ENCODE measurements at places on chromosomes 2 and 18. TPM values are rescaled to one million over a fixed set of nuclear protein-coding genes. Genes with fewer than 3 reads are reported as not detected.
A peak's percentile ranks its signal among the peaks of the same experiment; 100 is the strongest.

Gene ERMN
- total RNA-seq, result 149 TPM

Gene VAPA
- total RNA-seq, result 308 TPM

Gene ACMSD
- total RNA-seq, result not detected

Gene PMAIP1
- total RNA-seq, result 2.0 TPM

Gene MYL12B
- total RNA-seq, result 152 TPM

Gene COL4A4
- total RNA-seq, result 2.0 TPM

Gene GTF3C2
- total RNA-seq, result 48.4 TPM

Gene FN1
- total RNA-seq, result 63.3 TPM

Gene NAB1
- total RNA-seq, result 48.1 TPM

Gene MOB4
- total RNA-seq, result 37.1 TPM

GRCh38 chr2:70411483-70412125 lies 109.7 kb upstream of the FAM136A start:
- DNase-seq, result no peak

DNA sequence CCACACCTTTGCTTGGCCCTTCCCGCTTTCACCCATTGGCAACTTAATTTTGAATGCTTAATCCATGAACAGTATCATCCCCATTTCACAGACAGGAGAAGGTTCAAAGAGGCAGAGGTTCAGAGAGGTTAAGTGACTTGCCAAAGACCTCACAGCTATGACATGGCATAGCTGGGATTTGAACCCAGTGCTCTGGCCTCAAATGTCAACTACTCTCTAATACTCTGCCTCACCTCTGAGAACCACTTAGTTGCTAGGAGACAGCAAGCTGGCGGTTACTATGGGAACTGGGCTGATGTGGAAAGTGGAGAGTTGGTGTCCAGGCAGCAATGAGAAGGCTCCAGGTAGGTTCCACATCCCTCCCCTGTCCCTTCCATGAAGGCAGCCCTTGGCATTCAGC lies 15.8 kb upstream of the PRSS56 start:
- DNase-seq, result no peak

DNA sequence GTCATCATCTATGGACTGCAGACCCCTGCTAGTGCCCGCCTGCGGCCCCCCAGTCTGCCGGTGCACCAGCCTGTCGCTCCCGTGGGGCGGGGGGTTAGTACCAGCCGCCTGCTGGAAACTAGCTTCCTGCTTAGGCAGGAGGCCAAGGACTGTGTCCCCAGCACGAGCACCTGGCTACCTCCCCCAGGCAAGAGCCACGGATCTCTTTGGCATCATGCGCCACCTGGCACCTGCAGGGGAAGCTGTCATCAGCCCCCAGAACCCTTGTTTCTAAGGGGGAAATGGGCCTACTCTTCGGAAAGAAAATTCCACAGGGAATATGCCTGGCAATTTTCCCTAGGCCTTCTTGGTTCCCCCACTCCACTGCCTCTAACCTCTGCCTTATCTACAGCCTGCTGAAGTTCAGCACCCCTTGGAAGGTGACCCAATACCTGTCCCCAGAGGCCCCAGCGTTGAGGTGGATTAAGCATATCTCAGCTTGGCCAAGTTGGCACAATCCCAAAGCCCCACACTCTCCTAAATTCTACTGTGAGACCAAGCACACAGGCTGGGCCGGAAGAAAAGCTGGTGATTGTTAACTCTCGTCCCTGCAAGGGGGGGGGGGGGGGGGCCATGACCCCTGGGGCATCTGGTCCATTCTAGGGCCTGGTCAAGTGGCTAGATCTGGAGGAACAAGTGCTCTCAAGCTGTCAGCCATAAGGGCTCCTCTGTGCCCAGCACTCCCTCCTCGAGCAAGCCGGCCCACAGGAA lies 62.0 kb upstream of the POMC start:
- no peak for DNase-seq

- DNase-seq, result peak; percentile 76
Observed at GRCh38 chr2:113370478-113371091, 66.9 kb upstream of the ZNG1B start.

GRCh38 chr2:100424277-100424875 lies 6.9 kb upstream of the CHST10 start:
- no peak for DNase-seq

GRCh38 chr2:24743924-24744323 lies 49.3 kb downstream of the PTRHD1 start:
- no peak for DNase-seq

- no peak for DNase-seq
Observed at GRCh38 chr2:41432459-41432858, 615.4 kb upstream of the PKDCC start.

- DNase-seq, result no peak
Observed at GRCh38 chr2:155308367-155309009, 610.0 kb downstream of the KCNJ3 start.

- DNase-seq, result no peak
Observed at GRCh38 chr2:54274781-54275242, 18.8 kb upstream of the TSPYL6 start.

- DNase-seq, result no peak
Observed at GRCh38 chr18:8803063-8803795, 97.9 kb downstream of the MTCL1 start.

- DNase-seq, result no peak
Observed at GRCh38 chr2:88658326-88658725, 31.1 kb upstream of the EIF2AK3 start.

DNA sequence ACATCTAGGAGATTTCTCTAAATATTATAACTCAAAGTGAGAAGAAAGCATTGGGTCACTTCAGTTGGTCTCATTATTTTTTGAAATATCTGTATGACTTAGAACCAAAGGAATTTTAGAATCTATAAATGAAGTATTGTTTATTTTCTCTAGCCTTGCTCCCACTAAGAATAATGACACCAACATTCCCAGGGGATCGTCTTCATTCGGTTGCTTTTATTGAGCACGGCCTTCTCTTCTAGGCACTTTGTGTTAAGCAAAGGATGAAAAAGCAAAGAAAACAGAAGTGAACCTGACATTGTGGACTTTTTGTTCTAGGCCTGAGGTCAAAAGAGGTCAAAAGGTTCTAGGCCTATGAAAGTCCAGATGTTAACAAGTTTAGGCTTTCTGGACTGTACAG lies 231.9 kb downstream of the GALR1 start:
- no peak for DNase-seq

DNA sequence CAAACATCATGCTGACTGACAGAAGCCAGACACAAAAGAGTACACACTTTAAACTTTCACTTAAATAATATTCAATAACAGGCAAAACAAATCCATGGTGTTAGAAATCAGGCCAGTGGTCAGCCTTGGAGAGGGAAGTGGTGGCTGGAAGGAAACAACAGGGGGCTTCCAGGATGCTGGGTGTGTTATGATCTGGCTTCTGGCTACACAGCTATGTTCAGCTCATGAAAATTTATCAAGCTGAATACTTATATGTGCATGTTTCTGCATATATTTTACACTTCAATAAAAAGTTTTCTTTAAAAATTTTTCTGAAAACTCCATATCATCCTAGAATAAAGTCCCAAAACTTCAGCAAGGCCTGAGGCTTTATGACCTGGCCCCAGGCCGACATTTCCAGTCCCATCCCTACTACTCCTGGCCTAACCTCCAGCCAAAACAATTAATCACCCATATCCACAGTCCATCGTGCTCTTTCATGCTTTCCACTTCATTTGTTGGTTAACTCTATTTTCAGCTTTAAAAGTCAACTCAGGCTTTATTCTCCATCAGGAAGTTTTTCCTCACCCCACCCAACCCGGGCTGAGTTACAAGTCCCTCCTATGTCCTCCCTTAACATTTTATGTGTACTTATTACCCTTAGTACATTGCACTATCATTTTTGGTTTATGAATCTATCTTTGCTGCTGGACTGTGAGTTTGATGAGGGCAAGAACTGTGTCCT lies 27.9 kb upstream of the SPTBN1 start:
- no peak for DNase-seq

DNA sequence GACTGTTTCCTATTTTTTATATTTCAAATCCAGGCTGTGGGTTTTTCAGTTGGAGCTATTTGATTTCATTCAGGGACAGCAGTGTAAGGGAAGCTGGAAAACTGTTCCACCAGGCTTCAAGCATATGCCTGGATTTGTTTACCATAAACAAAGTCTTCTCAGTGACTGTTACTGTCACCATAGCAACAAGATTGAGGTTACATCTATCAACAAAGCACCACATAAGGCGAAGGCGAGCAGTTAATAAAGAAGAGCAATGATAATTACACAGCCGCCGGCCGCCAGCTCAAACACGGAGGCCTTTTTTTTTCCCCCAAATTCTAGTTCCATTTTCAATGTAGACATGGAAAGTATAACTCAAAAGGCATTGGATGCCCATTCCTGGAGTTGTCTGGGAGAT lies 553.7 kb upstream of the SYT4 start:
- DNase-seq, result no peak

- DNase-seq, result no peak
Observed at GRCh38 chr2:134023854-134024253, 230.0 kb upstream of the MGAT5 start.

- no peak for DNase-seq
Observed at GRCh38 chr2:148593421-148593820, 51.1 kb upstream of the EPC2 start.

DNA sequence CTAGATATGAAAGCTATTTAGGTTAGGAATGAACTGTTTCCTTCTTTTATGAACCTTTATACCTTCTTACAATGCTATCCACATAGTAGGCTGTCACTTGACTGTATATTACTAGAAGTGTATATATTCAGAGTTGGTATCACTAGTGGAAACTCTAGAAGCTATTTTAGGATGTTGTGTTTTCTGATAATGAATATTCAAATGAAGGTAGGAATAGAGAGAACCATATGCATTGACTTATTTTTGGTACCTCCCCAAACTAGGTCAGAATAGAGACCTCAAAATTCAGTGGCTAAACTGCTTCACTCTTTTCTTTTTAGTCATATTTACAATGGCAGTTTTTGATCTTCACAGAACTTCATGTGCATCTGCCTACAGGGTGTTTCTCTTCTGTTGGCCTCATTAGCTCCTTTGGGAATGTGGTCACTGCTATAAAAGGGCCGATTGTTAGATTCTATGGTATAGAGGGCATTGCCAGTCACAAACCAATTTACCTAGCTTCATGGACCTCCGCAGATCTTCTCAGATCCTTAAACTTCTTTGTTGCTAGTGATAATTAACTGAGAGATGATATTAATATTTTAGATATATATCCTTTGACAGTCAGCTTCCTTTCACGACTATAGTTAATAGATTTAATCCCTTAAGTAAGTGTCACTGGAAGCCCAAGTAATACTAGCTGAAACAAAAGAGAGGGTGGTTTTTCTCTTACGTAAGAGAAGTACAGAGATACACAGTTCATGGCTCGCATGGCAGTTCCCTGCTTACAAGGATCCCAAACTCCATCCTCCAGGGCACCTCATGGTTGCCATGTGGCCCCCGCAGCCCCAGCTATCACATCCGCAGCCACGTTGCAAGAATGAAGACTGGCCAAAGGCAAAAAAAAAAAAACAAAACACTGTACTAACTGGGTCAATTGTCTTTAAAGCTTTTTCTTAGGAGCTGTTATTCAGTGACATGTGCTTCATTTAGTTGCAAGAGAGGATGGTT lies 61.0 kb downstream of the TSPYL6 start:
- no peak for DNase-seq

GRCh38 chr2:61538920-61539520 lies 864 bp upstream of the XPO1 start:
- DNase-seq, result no peak

DNA sequence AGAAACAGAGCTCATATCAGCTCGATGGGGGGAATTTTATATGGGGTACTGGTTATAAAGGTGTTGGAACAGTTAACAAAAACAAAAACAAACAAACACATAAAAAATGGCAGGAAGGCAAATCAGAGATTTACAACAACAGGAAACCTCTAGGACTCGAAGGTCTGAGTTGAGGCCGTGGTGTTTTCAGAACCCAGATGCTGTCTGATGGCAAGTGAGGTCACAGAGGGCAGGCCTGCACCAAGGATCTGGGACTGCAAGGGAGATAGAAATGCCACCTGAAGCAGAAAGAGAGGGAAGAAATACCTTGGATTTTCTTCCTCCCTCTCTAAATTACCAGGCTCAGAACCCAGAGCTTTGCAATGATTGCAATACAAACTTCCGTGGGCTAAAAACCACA lies 429.5 kb downstream of the ZNF521 start:
- no peak for DNase-seq

GRCh38 chr2:203238704-203239526 lies at the start of gene CYP20A1:
Gene CYP20A1, plus strand, starts transcription at chr2:203239018. Its CDS starts 45 bp downstream, at chr2:203239063.
- peak; percentile 94 for DNase-seq

DNA sequence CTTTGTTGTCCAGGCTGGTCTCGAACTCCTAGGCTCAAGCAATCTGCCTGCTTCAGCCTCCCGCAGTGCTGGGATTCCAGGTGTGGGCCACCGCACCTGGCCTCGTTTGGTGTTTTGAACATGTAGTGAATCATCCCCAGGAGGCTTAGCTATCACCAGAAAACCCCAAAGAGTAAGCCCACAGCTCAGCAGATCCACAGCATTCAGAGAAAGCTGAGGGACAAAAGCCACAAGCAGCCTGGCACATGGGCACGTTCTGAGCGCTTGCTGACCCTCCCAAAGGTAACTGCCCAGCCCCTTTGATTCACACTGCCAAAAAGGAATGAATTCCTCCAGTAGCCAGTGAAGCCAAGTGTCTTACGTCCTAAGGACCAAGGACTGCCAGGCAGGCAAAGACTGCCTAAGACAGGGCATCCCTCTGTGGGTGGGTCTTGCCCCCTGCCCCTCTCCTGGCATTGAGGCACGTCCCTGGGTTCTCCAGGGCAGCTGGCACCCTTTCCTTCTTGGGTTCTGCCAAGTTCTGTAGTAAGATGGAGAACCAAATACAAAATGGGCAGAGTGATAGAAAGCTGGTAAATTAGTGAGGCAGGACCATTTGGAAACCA lies 31.7 kb downstream of the MBP start:
- DNase-seq, result no peak

GRCh38 chr2:190855245-190855644 lies 25.4 kb upstream of the GLS start:
- no peak for DNase-seq

- no peak for DNase-seq
Observed at GRCh38 chr2:124213977-124214587, 189.0 kb downstream of the CNTNAP5 start.

GRCh38 chr18:45596036-45596435 lies 19.2 kb upstream of the SLC14A2 start:
- no peak for DNase-seq

GRCh38 chr2:27798948-27799645 lies 27.6 kb downstream of the MRPL33 start:
- no peak for DNase-seq

GRCh38 chr18:32200766-32201165 lies 10.9 kb downstream of the MEP1B start:
- DNase-seq, result no peak

GRCh38 chr2:127743477-127744026 lies 42.3 kb downstream of the SFT2D3 start:
- DNase-seq, result no peak

DNA sequence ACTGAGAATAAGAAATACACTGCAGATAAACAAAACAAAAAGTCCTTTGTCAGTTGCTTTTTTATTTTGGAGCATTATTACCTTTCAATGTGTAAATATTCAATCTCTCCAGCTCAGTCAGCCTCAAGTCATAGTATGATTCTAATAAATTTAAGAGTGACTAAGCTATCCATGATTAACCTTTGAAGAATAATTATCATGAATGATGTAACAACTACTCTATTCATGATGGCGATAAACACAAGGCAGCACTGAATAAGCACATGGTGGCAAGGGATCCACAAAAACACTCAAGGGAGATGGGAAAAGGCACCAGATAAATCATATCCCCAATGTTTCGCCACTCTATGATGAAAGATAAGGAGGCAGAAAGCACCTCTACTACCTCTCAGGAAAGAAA lies 67.0 kb downstream of the MAP4K3 start:
- DNase-seq, result no peak

GRCh38 chr2:23605236-23605635 lies 220.3 kb downstream of the KLHL29 start:
- DNase-seq, result no peak

GRCh38 chr2:12207491-12207890 lies 461.1 kb downstream of the LPIN1 start:
- no peak for DNase-seq
